ENCODE measurements at places on chromosomes 3 and 15.

- no peak for DNase-seq
These were observed 48.0 kb upstream of the SLCO2A1 start for GRCh38 chr3:134077649-134078161.

DNA sequence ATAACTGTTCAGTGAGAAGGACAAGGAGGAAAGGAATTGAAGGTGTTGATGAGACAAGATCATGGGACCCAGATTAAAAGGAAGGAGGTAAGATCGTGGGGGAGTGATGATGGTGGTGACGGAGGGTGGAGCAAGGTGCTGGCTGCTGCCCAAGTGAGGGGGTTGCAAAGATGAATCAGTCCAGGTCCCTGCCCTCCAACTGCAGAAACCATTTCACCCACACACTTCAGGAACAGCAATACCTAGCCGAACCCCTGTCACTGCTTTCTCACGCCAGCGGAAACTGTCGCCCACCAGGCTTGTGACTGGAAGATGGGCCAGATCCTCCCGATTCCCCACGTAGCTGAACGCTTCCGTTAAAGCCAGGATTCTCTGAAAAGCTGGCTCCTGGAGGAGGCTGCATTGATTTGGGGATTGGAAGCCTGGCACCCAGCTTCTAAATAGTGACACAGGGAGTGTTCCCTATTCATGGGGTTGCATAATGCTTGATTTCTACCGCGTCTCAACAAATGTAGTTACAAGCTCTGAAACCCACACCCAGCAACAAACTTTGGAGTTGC is 3.2 kb upstream of the LSG1 start:
- no peak for DNase-seq

DNA sequence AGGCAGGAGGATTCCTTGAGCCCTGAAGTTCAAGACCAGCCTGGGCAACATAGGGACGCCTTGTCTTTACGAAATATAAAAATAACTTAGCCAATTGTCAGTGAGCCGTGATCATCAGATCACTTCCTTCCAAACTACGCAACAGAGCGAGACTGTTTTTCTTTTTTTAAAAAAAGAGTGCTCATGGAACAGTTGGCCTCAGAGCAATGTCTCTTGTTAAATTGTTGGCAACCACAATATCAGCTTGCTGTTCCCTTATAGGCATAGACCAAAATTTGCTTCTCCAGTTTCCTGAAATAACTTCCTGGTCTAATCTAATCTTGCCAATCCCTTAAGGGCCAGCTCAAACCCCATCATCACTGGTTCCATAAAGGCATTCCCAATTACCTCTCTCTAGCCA is 93.3 kb upstream of the SLC4A7 start:
- DNase-seq = no peak

- DNase-seq = no peak
These were observed 420.6 kb downstream of the SHQ1 start for GRCh38 chr3:72427624-72428023.

DNA sequence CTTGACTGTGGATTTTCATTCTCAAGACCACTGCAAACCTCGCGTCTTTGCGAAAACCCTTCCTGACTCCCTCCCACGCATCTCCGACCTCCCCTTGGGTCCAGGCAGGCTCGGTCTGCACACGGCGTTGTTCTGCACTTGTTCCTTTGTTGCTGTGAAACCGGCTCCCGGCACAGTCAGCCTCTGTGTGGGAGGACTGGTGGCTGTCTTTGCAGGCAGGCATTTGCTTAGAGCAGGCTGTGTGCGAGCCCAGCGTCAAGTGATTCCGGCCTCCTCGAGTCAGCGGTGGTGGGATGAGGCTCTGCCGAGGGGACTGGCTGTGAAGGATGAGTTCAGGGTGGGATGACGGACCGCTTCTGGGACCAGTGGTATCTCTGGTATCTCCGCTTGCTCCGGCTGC is 102.6 kb upstream of the ROPN1 start:
- no peak for DNase-seq

- DNase-seq = no peak
These were observed 20.6 kb downstream of the LRRK1 start for GRCh38 chr15:100939791-100940190.

DNA sequence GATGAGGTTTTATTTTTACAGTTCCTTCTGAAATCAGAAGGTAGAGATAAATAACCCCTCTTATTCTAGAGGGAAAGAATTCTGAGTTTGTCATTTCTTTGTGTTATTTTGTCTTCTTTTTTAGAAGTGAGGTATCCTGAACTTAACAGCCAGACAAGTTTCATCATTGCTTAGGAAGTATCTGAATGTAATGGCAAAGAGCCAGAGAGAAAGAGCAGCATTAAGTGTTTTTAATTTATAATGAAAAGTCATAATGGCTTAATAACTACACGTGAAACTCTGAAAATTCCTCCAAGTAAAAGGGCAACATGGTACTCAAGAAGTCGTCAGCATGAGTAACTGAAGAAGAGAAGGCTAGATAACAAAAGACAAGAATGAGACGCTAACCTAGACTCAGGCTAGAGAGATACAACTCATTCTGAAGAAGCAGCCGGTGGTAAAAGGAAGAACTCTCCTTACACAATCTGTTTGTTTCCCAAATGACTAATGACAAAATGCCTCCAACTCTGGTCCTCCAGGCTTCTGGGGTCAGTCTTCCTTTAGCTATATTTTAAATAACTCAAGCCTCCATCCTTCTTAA is 116.2 kb upstream of the NECTIN3 start:
- DNase-seq = no peak

DNA sequence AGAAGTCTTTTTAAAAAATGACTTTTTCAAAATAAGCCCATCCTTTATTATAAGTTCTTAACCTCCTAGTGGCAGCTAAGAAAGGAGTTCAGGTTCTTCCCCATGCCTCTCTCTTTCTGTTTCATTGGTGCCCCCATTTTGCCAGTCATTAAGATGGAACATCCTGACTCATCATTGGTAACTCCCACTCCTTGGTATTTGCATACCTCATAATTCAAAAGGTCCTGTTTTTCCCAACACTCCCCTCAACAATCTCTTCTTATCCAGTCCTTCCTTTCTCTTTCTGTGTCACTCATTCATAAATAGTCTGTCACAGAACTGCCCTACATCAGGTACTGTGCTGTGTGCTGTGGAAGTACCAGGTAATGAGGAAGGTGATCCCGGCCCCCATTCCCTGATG is 394.0 kb downstream of the FOXP1 start:
- no peak for DNase-seq

All from colonic mucosa (tissue), 4 donors.